ENCODE measurements at places on chromosomes 11 and 22. TPM values are rescaled to one million over a fixed set of nuclear protein-coding genes. Genes with fewer than 3 reads are reported as not detected.

The XKR3 gene
- not detected for total RNA-seq

The DLG2 gene
- 0.16 TPM for total RNA-seq

The SIK2 gene
- 8.6 TPM for total RNA-seq

The GNAZ gene
- total RNA-seq = 1.3 TPM

The LRRC75B gene
- total RNA-seq = 34.5 TPM

All from mesangial cell (primary cell).